ENCODE measurements at places on chromosomes 11 and 22.

- DNase-seq = no peak
These were observed 1.9 kb upstream of the ATL3 start for GRCh38 chr11:63672936-63673539.

- DNase-seq = no peak
These were observed 27.9 kb upstream of the RBMXL2 start for GRCh38 chr11:7060868-7061267.

DNA sequence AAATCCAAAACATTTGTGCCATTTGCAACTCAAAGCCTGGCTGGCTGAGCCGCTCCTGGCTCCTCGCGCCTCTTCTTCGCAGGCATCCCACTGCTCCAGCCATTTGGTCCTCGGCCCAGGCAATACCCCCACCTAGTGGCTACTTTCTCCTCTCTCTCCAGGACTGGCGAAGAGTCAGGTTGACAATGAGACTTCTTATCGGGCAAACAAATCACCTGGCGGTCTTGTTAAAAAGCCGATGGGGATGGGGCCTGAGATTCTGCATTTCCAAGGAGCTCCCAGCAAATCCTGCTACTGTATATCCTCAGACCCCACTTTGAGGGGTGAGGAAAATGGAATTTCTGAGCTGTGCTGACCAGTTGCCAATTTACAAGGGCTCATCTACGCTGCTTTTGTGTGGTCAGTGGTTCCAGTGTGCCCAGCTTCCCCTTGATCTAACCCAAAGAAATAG, 89.0 kb downstream of the ISX start:
- DNase-seq = no peak

DNA sequence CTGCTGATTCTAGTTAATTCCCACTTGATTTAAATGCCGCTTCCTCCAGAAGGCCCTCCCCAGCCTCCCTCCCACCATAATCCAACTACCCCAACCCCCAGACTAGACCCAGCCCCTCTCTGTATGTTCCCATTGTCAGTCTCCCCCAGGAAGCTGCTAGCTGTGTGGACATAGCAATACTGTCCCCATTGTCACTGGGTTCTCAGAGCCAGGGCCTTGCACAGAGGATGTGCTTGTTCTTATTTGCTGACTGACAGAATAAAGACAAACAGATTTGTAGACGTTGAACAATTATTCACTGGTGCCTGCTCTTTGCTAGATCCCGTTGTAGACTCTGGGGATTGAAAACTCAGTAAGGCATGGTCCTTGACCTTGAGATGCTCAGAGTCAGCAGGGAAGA, 45.7 kb upstream of the NAV2 start:
- no peak for DNase-seq

- DNase-seq = no peak
These were observed 251.2 kb downstream of the BRD1 start for GRCh38 chr22:49576241-49577141.

DNA sequence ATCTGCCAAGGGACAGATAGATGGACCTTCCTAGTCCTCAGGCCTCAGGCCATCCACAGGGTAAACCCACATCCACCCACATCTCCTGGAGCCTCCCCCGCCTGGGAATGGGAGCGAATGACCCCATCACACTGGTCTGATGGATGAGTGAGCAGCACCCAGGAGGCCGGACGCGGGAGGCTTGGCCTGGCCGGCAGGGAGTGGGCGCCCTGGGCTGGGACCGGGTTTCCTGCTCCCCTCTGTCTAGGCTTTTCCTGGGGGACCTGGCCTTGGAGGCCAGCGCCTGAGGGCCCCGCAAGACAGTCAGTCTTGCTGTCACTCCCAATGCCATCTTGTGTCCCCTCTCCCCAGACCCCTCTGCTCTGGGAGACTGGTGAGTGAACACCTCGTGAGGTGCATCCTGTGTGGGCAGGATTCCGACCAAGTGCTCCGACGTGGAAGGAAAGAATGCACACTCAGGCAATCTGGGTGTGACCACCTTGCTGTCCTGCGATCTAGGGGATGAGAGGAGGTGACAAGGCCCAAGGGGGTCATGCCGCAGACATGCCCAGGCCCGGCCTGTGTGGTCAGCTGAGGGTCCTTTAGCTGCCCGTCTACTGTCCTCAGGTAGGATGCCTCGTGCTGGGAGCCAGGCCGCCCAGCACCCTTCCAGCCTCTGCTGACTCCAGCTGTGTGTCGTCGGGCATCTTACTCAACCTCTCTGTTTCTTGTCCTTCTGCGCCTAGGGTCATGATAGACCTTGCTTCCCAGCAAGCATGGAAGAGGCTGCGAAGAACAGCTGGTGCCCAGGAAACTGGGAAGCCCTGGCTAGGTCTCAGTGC, 26.5 kb upstream of the WNT7B start:
- no peak for DNase-seq

DNA sequence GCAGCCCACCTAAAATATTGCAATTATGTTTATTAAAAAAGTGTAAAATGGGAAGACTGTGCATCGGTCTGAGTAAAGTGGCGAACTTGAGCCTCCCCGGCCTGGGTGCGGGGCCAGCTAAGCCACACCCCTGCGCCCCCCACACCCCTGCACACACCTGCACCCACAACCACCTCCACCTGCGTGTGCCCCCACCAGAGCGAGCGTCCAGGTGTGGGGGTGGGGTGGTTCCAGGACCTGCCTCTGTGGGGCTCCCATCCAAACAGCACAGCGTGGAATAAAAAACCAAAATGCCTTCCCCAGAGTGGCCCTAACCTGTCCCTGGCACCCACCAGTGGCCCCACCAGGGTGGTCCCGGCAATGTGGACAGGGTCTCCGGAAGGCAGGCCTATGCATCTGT, 30.1 kb upstream of the CARS1 start:
- no peak for DNase-seq

DNA sequence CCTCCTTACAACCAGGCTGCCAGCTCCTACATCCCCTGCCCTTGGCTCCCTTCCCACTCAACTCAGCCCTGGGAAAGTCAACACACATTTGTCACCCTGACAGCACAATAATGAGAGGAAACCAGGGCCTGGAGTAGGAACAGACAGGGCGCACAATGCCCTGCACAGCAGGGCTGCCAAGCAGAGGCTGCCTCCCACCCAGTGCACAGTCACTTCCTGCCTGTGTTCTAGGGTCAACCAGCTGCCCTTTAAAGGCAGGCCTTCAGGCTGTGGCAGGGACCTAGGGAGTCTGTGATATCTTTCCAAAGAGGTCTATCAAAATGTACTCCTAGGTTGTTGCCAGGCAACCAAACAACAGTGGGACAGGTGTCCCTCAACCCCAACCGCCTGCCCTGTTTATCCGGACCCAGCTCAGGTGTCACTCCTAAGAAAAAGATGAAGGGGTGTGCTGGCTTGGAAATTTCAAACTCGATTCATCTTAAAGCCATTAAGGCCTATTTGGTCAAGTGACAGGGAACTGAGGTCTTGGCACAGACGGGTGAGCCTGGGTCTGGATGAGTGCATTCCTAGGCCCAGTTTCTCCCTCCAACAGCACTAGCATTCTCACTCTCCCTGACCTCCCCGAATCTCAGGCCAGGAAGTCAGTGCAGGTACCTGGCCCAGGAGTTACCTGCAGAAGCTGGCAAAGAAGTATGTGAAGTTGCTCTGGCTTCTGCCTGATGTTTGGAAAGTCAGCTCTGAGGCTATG, 110.3 kb upstream of the PITPNB start:
- no peak for DNase-seq

DNA sequence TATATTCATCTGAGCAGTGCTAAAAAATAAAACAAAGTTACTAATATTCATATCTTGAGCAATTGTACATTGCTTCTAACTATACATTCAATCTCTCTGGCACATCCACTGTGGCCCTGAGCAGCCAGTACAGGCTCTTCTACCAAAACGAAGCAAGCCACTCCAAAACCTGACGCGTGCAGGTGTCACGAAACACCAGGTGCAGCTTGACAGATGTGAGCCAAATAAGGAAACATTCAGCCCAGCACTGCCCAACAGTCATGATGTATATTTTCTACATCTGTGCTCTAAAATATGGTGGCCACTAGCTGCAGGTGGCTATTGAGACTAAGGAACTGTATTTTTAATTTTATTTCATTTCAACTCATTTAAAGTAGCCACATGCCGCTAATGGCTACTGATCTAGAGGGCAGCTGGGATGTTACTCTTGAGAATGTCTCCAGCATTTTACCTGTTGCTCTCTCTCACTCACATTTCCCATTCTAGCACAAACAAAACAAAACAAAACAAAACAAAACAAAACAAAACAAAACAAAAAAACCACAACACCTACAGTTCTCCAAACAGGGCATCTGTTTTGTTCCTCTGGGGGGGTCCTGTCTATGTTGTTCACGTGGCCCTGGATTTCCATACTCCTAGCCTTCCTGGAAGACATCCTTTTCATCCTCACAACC, 77.7 kb downstream of the LARGE1 start:
- DNase-seq = no peak

DNA sequence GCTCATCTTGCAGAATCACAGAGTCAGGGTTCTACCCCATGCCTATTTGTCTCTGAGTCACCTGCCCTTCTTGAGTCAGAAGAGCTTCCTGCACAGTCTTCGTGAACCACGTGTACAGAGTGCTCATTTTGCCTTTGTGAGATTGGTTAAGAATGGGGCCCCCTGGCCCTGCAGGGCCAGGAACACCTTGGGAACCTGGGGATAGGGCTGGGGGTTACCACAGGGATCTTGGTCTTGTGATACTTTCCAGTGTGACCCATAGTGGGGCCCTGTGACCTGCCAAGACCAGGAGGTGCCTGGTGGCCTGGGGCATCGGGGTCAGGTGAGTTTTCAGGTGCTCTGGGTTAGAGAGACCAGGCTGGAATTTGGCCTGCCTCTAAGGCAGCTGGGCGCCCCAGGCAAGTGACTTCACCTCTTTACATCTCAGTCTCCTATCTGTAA, 9.4 kb downstream of the TMPRSS13 start:
- no peak for DNase-seq

- DNase-seq = no peak
These were observed 58.9 kb downstream of the CLPB start for GRCh38 chr11:72375241-72375960.

DNA sequence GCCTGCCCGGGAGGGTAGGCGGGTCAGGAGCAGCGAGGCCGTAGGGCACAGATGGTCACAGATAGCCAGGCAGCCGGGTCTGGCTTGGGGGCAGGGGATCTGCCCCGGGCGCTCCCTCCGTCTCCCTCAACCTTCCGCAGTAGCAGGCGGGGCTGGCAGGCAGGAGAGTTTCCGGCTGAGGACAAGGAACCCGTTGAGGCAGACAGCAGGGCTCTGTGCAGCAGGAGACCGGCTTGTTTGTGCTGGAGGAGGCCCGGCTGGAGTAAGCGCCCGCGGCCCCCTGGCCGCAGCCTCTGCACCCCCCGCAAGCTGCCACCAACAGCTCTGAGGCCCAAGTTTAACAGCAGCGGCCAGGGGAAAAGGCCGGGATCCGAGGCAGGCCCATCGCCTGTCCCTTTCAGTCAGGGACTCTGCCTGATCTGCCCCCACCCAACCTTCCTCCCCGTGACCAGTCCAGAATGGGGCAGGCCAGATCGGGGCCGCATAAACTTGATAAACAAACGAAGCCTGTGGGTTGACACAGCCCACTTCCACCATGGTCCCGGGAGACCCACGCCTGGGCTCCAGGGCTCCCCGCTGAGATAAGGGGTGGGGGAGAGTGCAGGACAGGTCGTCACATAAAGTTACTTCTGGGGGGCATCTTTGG, 13.6 kb downstream of the SCARF2 start:
- no peak for DNase-seq

DNA sequence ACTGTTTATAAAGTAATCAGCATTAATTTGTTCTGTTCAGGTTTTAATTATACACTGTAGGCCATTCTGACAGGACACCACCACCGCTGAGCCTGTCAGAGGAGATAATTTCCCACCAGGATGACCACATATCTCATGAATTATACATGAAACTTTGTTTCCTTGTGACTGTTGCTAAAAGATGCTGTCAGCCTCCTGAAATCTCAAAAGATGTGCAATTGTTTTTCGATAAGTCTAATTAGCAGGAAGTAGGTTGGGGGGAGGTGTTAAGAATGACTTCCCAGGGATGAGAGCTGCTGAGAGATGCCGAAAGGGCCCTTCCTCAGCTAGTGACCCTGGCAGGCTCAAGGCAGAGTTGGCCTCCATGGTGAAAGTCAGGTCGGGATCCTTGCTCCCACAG, 485.4 kb downstream of the SOX6 start:
- DNase-seq = no peak

DNA sequence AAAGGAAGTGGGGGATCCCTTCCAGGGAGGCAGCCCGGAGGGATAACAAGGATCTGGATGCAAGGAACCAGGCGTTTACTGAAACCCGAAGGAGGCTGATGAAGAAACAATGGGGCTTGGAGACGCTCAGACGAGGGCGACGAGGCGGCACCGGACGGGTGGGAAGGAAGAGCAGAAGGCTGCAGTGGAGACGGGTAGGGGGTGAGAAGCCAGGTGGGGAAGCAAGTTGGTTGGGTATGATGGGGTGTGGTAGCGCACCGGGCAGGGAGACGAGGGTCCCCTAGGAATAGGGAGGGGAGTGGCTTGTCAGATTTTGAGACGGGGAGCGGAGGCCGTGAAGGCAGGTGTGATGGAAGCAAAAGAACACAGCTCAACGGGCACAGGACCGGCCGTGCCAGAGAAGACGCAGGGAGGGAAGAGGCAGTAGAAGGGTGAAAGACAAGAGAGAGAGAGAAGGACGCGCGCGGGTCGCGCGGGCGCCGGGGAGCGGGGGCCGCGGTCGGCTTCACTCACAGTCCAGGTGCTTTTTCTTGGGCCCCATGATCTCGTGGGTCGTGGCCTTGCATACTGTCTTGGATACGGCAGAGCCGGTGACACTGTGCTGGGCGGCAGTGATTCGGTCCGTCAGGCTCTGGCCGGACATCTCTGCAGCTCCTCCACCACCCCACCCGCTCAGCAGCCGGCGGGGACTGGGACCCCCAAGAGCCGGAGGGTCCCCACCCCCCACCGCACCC, 579 bp downstream of the PICALM start:
- DNase-seq = peak; percentile 8

DNA sequence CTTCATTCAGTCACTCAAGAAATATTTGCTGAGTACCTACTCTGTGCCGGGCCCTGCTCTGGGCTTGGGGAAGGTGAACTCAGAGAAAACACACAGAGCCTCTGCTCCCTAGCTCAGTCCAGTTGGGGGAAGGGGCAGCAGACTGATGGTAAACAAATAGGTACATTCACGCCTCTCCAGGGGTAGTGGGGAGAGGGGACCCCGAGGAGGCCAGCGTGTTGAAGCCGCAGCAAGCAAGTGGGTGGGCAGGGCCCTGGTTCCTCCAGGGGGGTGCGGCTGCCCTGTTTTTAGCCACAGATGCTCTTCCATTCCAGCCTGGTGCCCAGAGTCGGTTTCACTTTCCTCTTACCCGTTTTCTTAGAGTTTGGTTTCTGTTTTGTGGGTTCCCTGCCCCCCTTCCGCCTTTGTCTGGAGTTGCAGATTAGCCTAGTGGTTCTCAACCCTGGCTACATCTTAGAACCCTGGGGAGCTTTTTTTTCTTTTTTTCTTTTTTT, 8.7 kb downstream of the DRAP1 start:
- peak; percentile 48 for DNase-seq

DNA sequence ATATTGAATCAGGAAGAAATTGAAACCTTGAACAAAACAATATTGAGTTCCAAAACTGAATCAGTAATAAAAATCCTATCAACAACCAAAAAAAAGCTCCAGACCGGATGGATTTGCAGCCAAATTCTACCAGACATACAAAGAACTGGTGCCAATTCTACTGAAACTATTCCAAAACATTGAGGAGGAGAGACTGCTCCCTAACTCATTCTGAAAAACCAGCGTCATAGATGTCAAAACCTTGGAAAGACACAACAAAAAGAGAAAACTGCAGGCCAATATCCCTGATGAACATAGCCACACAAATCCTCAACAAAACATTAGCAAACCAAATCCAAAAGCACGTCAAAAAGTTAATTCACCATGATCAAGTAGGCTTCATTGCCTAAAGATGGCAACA, 353.8 kb downstream of the TMEM135 start:
- DNase-seq = no peak

Measured in stimulated activated CD8-positive, alpha-beta memory T cell treated with anti-CD3 and anti-CD28 coated beads, Interleukin-7, amount 100 ng/mL, for 1 hour (primary cell).